ENCODE measurements at places on chromosomes 12 and 14.

GRCh38 chr14:57963071-57963470 is 97.2 kb upstream of the SLC35F4 start:
- DNase-seq = no peak

DNA sequence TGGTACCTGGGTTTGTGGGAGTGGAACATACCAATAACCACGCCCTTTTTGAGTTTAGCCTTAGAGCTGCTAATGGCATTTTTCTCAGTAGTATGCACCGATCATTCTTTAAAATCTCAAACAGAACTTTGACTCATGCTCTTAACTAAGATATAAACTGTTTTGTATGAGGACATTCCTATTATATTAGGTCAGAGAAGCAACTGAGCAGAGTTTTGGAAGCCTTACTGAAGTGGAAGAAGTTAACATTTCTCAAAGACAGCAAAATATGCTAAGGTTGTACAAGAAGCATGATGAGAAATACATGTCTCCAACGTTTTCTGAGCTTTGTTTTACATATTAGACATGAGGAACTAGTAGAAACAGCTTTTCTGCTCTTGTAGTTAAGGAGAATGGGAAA is 819.2 kb downstream of the FSCB start:
- DNase-seq = no peak

GRCh38 chr14:65600742-65601141 is 188.2 kb downstream of the FUT8 start:
- DNase-seq = no peak

GRCh38 chr12:108442910-108443309 is 72.2 kb upstream of the FICD start:
- no peak for DNase-seq

DNA sequence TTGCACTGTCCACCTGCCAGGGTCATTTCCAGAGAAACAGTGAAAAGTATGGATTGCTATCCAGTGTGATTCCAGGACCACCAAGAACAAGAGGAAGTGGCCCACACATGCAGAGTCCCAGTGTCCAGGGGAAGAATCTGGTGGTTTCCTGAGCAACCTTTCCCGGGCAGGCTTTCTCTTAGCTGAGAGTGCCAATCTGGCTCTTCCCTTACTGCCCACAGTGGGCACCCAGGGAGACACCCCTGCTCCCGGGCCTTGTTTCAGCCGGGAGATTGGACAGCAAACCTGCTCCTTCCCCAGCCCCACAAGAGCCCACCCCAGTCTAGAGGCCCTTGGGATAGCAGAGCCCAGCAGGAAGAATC is 62.1 kb downstream of the VWF start:
- no peak for DNase-seq

DNA sequence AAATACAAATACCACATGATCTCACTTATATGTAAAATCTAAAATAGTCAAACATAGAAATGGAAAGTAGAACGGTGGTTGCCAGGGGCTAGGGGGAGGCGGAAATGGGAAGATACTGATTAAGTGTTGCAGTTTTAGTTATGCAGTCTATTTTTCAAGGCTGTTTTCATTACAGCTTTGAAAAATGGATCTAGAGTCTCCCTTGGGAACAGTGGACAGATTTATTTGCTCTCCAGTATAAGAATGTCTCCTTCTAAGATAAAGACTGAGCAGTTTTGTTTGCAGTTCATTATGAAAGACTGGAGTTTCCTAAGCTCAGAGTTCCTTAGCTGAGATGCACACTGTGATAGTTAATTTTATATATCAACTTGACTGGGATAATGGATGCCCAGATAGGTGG is 202.5 kb downstream of the KLHL28 start:
- DNase-seq = no peak

DNA sequence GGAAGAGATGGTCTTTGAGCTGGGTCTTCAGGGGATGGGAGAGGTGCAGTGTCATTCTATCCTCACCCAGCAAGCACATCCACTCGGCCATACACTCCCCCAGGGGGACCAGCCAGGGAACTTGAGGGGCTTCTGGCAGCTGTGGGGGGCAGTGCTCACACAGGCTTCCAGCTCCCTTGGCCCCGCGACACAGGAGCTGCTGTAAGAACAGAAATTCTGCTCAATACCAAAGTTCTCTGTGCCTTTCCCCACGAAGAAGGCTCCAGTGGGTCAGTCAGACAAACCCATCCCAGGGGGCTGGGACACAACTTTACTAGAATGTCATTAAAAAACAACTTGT is 289.1 kb upstream of the RTL1 start:
- DNase-seq = no peak

DNA sequence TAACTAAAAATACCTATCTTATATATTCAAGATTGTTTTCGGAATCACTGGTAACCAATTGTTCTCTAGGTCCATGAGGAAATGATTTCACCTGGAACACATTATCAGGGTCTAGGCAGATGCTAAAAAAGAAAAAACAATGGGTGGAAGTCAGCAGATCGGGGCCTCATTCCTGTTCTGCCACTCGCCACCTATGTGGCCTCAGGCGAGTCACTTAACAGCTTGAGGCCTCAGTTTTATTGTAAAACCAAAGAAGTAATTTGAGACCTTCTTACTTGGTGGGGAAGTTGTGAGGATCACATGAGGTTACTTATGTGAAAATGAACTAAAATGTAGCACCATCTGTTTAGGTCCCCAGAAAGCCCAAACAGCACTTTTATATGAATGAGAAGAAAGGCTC is 6.2 kb upstream of the RNASE10 start:
- no peak for DNase-seq

DNA sequence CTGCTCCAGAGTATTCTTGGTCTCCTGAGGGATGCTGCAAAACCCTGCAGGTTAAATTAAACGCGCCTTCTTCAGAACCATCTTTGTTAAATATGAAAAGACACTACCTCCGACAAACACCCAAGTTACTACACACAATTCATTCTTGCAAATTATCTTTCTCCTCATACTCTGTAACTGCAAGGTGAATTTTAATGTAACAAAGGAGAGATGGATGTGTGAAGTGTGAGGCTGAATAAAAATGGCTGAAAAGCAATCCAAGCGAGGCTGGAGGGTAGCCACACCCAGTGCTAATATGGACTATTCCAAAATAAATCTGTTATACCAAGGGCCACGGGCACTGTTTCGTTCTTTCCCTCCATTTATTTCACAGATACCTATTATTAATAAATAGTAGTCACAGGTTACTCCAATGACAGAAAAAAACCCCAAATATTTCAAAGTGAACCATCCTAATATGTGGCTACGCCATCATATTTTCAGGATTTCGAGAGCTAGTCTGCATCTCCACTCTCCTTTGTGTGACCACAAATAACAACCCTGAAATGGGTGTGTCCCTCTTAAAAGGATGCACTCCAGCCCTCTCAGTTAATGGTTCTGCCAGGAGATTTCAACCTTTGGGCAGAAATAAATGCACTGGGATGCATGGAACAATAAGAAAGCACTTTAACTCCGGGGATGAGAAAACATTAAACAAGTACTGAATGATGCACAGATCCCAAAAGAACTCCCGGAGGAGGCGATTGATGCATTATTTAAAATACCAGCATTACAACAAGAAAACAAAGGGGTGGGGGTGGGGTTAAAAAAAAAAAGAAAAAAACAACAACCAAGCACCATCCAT is 53.1 kb upstream of the CCDC175 start:
- no peak for DNase-seq

GRCh38 chr14:99561864-99562263 is 42.1 kb downstream of the CCDC85C start:
- DNase-seq = no peak

DNA sequence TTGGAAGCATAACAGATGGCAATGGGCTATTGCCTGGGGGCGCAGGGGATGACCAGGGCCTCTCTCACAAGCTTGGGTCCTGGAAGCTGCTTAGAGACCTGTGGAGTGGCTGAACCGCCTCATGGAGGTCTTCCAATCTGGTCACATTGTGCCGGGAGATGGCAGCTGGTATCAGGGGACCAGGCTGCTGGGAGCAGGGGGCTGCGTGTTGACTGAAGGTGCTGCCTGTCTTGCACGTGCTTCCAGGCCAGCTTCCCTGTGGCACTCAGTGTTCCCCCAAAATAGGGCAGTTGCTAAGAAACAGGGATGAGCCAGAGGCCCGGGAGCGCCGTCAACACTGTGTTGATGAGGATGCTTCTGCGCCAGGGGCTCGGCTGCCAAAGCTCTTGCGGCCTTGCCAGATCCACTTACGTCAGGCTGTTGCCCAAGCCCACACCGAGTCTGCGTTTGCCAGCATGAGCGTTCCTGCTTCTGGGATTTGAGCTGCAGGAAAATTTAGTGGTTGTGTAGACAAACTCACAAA is 39.8 kb downstream of the ELK3 start:
- no peak for DNase-seq

DNA sequence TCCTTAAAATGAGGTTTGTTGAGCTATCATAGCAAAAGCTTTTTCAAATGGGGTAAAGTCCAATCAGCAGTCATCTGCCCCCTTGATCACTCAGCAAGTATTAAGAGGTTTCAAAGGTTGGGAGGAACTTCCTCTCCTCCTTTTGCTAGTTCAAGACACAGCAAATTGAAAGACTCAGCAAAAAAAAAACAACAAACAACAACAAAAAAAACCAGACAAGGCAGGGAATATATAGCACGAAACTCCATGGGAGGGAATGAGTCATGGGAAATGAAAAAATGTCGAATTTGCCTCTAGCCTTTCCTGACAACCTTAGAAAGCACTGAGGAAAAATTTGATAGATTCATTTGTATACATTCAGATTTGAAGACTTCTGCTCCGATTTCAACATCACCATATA is 1.6 kb upstream of the SLC7A8 start:
- no peak for DNase-seq

GRCh38 chr14:72678356-72678755 is 215.5 kb downstream of the DPF3 start:
- no peak for DNase-seq

DNA sequence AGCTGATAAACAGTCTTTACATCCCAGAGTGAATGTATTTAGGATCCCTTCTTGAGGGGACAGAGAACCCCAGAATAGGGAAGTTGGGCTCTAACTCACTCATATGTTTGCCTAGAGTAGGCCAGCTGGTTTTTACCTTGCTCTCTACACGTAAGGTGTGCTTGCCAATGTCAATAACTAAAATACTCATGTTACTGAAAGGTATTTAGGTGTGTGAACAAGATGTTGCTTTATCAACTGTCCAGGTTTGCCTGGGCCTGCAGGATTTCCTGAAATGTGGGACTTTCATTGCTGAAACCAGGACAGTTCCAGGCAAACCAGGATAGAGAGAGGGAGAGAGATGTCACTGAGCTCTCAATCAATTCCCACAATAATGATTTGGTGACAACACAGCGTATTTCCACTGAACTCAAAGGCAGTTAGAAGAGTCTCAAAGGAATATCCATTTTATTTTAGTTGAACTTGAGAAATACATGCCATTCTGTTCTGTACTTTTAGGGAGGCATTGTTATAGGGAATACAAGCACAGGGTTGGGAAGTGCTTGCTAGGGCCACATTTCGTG is 171.7 kb downstream of the NRXN3 start:
- no peak for DNase-seq

- peak; percentile 50 for DNase-seq
These were observed 90.6 kb downstream of the PAPOLA start for GRCh38 chr14:96592591-96593386.

DNA sequence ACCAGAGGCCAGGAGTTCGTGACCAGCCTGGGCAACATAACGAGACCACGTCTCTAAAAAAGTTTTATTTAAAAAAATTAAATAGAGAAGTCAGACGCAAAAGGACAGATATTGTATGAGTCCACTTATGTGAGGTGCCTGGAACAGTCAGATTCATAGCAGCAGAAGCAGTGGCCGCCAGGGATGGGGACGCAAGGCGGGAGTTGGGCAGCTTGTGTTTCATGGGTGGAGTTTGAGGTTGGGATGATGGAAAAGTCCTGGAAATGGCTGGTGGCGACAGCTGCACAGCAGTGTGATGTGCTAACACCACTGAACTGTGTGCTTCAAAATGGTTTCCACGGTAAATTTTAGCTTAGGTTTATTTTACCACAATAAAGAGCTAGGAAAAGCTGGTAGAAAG is 57.6 kb upstream of the DDX11 start:
- DNase-seq = no peak

DNA sequence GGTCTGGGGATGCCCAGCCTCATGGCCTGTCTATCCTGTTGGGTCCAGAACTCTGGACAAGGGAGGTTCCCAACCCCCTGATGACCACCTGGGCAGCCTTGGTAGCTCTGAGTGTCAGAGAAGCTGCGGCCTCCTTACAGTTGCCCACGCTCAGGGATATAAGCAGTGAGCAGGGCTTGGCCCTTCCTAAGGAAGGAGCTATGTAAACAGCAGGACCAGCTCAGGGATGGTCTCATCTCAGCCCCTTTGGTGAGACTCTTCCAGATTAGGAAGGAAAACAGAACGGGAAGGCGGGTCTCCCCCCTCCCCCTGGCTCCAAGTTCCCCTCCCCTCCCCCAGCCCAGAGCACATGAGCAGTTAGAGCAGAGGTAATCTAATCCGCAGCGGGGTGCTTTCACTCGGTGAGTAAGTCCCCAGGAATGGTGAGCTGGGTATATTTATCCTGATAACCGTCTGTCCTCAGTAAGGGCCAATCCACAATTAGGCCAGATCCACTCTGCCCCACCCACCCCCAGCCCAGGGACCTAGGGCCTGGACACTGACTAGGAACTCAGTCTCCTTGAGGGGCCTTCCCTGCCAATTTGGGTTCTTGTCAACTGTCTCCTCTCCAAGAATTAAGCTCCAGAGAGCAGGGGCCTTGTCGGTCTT is 29.5 kb upstream of the RPLP0 start:
- DNase-seq = no peak

- DNase-seq = no peak
These were observed 372.8 kb downstream of the TMEM121 start for GRCh38 chr14:105899071-105899641.

GRCh38 chr14:93859957-93860356 is 67.2 kb upstream of the FAM181A start:
- DNase-seq = no peak

- DNase-seq = no peak
These were observed 23.1 kb upstream of the C12orf42 start for GRCh38 chr12:103518899-103519298.

- DNase-seq = no peak
These were observed 231.2 kb upstream of the DCN start for GRCh38 chr12:91413581-91414546.

DNA sequence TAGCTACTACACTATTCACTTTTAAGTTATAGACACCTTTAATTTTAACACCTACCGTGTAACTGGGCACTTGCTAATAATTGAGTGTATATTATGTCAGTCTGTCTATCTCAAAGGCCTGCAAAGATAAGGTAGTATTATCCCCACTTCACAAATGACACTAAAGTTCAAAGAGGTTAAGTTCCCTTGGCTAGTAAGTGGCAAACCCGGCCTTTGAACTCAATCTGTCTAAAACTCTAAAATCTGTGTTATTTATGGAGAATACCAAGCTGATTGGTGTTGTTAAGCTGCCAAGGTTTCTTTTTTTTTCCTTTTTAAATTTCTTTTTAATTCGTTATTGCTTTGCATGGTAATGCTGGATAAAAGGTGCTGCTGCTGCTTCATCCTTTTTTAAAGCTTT is 37.7 kb downstream of the YLPM1 start:
- no peak for DNase-seq

- DNase-seq = no peak
These were observed 211.0 kb downstream of the TBX5 start for GRCh38 chr12:114194956-114195355.

Data from CD4-positive, alpha-beta T cell treated with Interferon gamma for 1 hour (primary cell).